ENCODE measurements at places on chromosomes 7 and 10. TPM values are rescaled to one million over a fixed set of nuclear protein-coding genes. Genes with fewer than 3 reads are reported as not detected.

CDC14C gene
- not detected for total RNA-seq

DYNC1I1 gene
- 2.1 TPM for total RNA-seq

RADIL gene
- total RNA-seq = 0.50 TPM

MPP7 gene
- 0.33 TPM for total RNA-seq

FAM171A1 gene
- 12.1 TPM for total RNA-seq

TAS2R5 gene
- total RNA-seq = 1.00 TPM

UPK3B gene
- total RNA-seq = not detected

OR2A7 gene
- total RNA-seq = not detected

WEE2 gene
- not detected for total RNA-seq

FGF8 gene
- not detected for total RNA-seq

VWA2 gene
- total RNA-seq = not detected

LBX1 gene
- total RNA-seq = not detected

LRRD1 gene
- not detected for total RNA-seq

ANKRD30A gene
- not detected for total RNA-seq

SFMBT2 gene
- 3.5 TPM for total RNA-seq

EMX2 gene
- total RNA-seq = 2.2 TPM

PARG gene
- 36.9 TPM for total RNA-seq

MACC1 gene
- under 0.01 TPM for total RNA-seq

TSPAN12 gene
- total RNA-seq = 1.2 TPM

TEX47 gene
- not detected for total RNA-seq

NHLRC2 gene
- total RNA-seq = 23.9 TPM

NRCAM gene
- total RNA-seq = 0.62 TPM

PARD3 gene
- 81.5 TPM for total RNA-seq

EPHB6 gene
- total RNA-seq = 5.0 TPM

AQP1 gene
- total RNA-seq = 0.50 TPM

EIF5AL1 gene
- total RNA-seq = 1.3 TPM

NUPR2 gene
- not detected for total RNA-seq

POLR2J2 gene
- total RNA-seq = 3.2 TPM

HTR7 gene
- total RNA-seq = 1.1 TPM

ATP6V0E2 gene
- total RNA-seq = 27.9 TPM

GIMAP7 gene
- total RNA-seq = not detected

COL13A1 gene
- total RNA-seq = 35.9 TPM

PLCE1 gene
- total RNA-seq = 2.2 TPM

FAM170B gene
- total RNA-seq = not detected

FRMD4A gene
- 48.5 TPM for total RNA-seq

ZNF37A gene
- total RNA-seq = 11.4 TPM

CCDC6 gene
- 37.1 TPM for total RNA-seq

CLRN3 gene
- not detected for total RNA-seq

SH2D4B gene
- not detected for total RNA-seq

GPR26 gene
- not detected for total RNA-seq

HABP2 gene
- total RNA-seq = not detected

TMEM130 gene
- total RNA-seq = 0.11 TPM

HPS6 gene
- total RNA-seq = 40.9 TPM

MALRD1 gene
- 0.33 TPM for total RNA-seq

CPEB3 gene
- 0.55 TPM for total RNA-seq

LHFPL3 gene
- total RNA-seq = 0.12 TPM

SNX10 gene
- total RNA-seq = 4.9 TPM

DCLRE1A gene
- total RNA-seq = 9.1 TPM

CALHM1 gene
- not detected for total RNA-seq

PNLIP gene
- not detected for total RNA-seq

EVX1 gene
- not detected for total RNA-seq

Measured in uterine smooth muscle cell (primary cell).